ENCODE measurements at places on chromosomes 16 and 17.

DNA sequence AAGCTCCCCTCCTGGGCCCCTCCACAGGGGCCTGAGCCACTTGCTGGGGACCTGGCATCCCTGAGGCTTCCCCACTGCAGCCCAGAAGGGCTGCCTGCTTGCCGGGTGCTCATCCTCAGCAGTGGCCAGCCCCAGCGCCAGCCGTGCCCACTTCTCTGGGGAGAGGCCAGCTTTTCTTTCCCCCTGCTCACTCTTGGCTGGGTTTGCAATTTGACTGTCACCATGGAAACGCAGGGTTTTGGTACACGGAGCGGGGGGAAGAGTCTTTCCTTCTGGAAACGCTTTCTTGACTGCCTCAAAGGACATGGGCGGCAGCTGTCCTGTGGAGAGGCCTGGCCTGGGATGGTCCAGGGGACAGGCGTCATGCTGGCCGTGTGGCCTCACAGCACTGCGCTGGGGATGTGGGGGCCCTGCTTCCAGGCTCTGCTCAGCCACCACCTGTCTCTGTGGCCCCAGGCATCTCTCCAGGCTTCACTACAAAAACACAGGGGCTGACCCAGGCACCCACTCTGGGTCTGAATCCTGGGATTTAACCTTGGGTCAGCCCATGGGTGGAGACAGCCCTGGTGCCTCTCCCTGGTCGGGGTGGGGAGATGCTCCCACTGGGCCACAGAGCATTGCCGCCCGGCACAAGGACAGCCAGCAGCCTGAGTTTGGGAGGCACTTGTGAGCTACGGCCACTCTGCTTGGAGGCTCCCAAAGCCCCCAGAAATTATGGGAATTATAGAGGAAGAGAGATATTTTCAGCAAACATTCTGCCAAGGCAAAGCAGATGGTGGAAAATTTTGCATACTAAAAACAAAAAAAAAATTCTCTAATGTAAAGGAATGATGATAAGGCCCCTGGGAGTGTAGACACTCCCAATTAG, 45.9 kb upstream of the DOC2B start:
- no peak for DNase-seq

DNA sequence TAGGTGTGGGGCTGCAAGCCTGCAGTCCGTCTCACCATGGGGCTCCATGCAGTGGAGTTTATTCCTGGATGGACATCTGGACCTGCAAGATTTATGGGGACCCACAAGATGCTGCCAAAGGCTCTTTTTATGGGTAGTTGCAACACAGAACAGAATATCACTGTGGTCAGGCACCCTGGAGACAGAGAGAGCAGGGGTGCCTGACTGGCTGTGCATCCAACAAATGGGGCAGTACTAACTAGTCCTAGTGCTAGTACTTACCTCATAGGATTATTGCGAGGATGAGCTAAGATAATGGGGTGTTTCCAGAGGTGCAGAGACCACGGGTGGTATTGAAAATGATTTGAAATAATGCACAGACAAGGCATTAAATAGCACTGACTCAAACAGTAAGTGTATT, 42.4 kb upstream of the MMP2 start:
- DNase-seq: no peak

- DNase-seq: no peak
Measured at GRCh38 chr17:4574448-4575045, 9.8 kb upstream of the SMTNL2 start.

DNA sequence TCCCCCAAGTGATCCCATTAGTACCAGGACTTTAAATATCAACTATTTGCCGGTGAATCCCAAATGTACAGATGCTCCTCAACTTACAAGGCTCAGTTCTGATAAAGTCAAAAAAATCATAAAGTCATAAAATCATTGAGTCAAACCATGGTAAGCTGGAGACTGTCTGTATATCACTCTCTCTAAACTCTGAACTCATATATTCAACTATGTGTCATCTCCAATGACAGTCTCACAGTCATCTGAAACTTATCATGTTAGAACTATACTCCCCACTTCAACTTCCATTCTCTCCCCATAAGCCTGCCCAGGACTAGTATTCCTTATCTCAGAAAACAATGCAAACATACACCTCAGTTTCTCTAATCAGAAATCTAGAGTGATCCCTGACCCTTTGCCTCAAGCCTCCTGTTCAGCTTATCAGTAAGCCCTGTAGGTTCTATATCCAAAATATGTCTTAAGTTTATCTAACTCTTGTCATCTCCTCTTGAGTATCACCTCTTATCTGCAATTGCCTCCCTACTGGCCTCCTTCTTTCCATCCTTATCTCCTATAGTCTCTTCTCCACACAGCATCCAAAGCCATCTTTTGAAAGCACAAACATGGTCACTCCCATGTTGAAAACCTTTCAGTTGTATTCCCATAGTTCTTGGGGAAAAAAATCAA, 55.0 kb downstream of the SSH2 start:
- no peak for DNase-seq

GRCh38 chr17:41666237-41666641, 22.4 kb upstream of the EIF1 start:
- DNase-seq: peak; percentile 89

GRCh38 chr16:29811896-29812665, at the start of gene PRRT2:
PRRT2 (plus strand) TSS chr16:29812193; CDS start chr16:29813055, 862 bp downstream.
- DNase-seq: peak; percentile 63

GRCh38 chr16:65570261-65570660, 448.4 kb upstream of the CDH11 start:
- no peak for DNase-seq

GRCh38 chr16:24009098-24009497, 173.3 kb downstream of the PRKCB start:
- DNase-seq: no peak

DNA sequence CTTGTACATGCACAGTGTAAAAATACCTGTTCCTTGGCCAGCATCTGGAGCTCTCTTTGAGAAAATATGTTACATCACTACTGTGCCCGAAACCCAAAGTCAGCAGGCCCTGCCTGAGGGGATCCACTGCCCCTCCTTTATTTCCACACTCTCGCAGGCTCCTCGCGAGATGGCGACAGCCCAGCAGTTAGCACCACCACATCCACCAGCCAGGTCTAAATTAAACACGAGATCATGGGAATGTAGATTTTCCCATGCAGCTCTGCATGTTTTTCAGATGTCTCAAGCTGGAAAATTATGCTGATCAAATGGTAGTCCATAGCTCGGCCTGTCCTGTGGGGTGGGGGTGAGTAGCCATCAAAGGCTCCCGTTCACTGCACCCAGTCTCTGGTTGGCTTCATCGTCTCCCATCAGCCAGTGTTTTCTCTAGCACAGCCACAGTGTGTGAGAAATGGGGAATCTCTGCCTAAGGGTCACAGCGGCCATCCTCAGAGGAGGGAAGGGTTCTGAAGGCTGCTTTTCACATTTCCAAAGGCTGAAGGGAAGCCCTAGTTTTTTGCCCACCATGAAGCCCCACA, 34.7 kb downstream of the EPN2 start:
- DNase-seq: no peak

- DNase-seq: no peak
Measured at GRCh38 chr16:64406770-64407181, 715.1 kb downstream of the CDH11 start.

DNA sequence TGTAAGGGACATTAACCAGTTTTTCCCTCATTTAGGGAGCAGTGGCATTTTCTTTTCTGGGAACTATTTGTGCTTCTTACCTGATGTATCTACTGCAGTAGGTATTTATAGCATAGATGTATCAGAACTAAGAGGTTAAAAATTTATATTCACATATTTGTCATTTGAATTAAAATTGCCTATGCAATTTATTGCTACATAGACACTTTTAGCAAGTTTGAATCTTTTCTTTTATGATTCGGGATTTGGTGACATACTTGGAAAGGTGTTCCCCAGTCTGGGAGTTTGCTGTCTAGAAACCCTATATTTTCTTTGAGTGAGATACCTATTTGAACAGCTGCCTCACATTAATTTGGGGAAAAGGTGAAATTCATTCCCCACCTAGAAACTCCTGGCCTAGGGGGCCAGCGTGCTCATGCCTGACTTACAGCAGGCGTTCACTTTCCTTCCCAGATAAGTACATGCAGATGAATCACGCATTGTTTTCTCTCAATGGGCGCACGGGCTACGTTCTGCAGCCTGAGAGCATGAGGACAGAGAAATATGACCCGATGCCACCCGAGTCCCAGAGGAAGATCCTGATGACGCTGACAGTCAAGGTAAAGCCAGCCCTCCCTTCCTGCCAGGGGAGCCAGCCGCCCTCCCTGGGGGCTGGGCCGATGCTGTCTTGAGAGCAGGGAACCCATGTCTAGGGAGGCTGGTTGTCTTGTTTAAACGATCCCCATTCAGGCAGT, 73.8 kb downstream of the SDR42E1 start:
- no peak for DNase-seq

GRCh38 chr17:79473111-79473875, 137.6 kb downstream of the RBFOX3 start:
- peak; percentile 38 for DNase-seq

- DNase-seq: no peak
Measured at GRCh38 chr17:61388561-61389356, 10.9 kb upstream of the TBX2 start.

- no peak for DNase-seq
Measured at GRCh38 chr17:27566671-27567562, 64.1 kb upstream of the LGALS9 start.

- DNase-seq: peak; percentile 74
Measured at GRCh38 chr17:77332034-77332971, 191.5 kb downstream of the SEC14L1 start.

DNA sequence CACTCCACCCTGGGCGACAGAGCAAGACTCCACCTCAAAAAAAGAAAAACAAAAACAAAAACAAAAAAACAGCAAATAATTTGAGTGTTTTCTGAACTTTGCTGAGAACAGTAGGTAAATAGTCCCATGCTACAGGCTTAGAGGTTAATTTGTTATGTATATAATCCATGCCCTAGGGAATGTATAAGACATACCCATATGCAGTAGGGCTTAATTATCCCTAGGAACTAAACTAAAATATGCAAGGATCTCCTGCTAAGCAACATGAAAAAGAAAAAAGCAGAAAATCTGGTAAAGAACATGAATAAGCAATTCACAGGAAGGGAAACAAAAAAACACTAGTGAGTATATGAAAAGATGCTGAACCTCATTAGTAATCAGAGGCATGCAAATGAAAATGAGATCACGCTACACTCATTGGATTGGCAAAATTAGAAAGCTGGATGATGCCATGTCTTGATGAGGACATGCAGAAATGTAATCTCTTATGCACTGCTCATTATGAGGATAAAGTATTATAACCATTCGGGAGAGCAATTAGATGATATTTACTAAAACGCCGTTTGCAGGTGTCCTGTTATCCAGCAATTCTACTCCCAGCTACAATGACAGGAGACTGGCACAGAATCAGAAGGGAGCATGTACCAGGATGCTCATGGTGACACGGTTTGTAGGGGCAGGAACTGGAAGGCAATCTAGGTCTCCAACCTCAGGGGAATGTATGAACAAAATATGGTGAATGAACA, 5.6 kb downstream of the KCTD13 start:
- no peak for DNase-seq

DNA sequence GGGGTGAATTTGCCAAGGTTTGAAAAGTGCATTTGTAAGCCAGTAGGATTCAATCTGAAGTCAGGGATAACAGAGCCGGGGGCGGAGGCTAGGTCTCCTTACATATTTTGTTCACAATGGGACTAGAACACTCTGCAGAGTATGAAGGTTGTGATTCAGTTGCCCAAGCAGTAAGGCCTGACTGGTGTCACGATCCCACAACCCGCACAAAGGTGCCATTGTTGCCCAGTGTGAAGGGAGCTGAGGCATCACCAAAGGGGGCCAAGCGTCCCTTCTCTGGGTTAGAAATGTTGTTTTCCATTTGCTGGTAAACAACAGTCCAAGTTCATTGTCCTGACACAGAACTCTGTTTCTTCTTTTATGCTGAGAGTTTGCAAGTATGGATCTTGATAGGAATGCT, 471.8 kb downstream of the MAF start:
- no peak for DNase-seq

GRCh38 chr17:27810211-27810901, 10.0 kb upstream of the NOS2 start:
- DNase-seq: no peak

DNA sequence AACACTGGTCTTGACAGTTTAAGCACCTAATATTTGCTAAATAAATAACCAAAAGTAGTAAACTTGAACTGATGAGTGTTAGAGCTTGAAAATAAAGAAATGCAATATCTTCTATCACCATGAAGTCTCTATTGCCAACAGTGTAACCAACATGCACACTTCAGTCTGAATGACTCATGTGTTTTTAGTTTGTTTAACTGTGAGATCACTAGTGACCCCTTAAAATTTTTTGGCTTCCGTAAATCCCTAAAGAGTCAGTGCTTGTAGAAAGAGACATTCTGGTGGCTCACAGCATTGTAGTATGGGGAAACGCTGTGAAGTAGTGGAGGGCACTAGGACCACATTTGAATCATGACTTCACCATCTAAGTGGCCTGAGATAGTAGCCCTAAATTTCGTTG, 341.1 kb downstream of the PMP22 start:
- DNase-seq: no peak

DNA sequence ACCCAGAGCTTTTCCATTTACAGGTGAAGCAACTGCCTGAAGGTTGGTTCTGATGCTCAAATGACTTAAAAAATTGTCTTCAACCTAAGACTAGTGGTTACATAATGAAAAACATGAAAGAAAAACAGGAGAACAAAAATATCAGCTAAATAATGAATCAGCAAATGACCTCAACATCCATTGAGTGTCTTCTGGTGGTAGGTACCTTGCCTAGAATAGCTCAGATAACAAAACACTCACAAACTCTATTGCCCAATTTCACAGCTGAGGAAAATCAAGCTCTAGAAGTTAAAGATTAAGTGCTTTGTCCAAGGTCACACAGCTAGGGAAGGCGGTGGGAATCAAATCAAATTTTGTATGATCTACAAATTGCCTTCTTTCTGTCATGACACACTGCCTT, 304.6 kb upstream of the CDH11 start:
- no peak for DNase-seq

DNA sequence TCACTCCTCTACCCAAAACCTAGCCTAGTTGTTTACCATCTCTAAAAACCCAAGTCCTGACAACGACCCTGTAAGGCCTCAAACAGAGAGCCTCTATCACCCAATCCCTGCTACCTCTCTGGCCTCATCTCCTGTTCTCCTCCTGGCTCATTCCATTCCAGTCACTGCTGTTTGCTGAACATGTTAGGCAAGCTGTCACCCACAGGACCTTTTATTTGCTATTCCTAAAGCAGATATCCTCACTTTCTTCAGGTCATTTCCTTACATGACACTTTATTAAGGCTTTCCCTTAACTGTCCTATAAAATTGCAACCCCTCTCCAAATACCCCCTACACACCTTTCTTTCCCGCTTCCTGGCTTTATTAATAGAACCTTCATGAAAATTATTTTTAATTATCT, 85.1 kb downstream of the KANSL1 start:
- no peak for DNase-seq

GRCh38 chr16:66460703-66461102, 33.6 kb downstream of the BEAN1 start:
- no peak for DNase-seq

GRCh38 chr17:37826497-37827430, 81.9 kb upstream of the HNF1B start:
- peak; percentile 64 for DNase-seq

GRCh38 chr17:48228720-48229119, 121.2 kb downstream of the SNX11 start:
- DNase-seq: no peak

- DNase-seq: no peak
Measured at GRCh38 chr17:40110026-40110845, 9.8 kb upstream of the NR1D1 start.
